T follicular helper cell (primary cell): ENCODE measurements at places on chromosomes 1 and 21.
A peak's percentile ranks its signal among the peaks of the same experiment; 100 is the strongest.

DNA sequence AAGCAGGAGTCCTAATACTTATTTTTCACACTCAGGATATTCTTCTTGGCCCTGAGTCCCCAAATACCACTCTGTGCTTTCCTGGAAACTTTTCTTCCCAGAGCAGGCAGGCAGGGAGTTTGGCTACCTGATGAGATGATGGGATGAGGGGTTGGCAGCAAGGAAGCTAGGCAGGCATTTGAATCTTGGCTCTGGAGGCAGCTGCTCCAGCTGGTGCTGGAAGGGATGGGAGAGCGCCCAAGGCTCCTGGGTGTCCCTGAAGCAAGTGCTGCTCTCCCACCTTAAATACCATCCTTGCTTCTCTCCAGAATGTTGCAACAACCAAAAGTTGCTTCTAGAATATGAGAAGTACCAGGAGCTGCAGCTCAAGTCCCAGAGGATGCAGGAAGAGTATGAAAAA lies 48.0 kb upstream of the TMEM125 start:
- DNase-seq = no peak

DNA sequence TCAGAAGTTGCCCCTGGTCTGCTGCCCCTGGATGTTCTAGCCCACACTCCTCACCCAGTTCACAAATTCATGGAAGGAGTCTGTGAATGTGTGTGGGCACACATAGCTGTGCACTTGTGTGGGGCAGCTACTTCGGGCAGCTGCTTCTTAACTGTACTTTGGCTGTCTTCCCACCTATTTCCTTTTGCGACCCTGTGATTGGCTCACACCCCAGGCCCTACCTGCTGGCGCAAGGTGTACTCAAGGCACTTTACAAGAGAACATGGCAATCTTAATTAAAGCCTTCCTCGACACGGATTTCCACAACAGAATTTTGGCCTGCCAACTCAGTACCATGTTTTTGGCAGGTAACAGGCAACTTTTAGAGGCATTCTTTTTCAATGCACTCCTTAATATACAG lies 86.5 kb upstream of the CTTNBP2NL start:
- DNase-seq = no peak

- DNase-seq = no peak
Observed at GRCh38 chr1:53459321-53460175, at the start of gene DMRTB1. DMRTB1 (plus strand) TSS chr1:53459399; CDS start chr1:53459454, 55 bp downstream.

- DNase-seq = no peak
Observed at GRCh38 chr1:43645461-43645860, 4.5 kb upstream of the KDM4A start.

DNA sequence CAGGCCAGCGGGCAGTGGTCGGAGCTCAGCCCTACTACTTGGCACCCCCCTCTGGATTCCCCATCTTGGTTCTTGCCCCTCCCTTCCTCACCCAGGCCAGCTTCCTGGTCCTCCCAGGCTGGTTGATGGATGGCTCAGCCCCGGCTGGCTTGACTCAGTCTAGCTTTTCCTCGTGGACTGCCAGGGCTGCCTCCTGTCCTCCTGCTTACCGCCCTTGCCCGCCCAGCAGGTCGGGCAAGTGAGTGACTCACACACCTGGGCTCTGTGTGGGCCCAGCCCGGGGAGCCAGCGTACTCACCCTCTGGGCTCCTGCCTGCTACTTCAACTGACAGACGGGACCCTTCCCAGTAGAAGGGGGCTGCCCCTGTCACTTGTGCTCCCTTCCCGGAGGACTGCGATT lies 19.5 kb upstream of the ARHGEF10L start:
- no peak for DNase-seq

DNA sequence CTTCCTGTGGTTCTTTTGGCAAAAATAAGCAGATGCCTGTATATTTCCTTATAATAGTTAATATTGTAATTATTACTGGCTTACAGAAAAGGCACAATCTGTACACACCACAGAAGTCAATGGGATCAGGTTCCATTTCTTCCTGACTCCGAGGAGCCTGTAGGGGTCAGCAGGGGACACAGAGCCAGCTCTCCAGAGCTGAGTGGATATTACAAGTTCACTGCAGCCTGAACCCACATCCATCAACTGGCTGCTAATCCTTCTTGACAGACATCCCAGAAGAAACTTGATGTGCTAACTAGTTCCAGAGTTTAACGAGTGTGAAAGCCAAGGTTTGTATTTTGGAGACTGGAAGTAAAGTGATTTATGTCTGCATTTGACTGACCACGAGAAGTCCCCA lies 203.8 kb downstream of the LMX1A start:
- DNase-seq = no peak

- DNase-seq = no peak
Observed at GRCh38 chr1:83741770-83742169, 257.2 kb downstream of the TTLL7 start.

DNA sequence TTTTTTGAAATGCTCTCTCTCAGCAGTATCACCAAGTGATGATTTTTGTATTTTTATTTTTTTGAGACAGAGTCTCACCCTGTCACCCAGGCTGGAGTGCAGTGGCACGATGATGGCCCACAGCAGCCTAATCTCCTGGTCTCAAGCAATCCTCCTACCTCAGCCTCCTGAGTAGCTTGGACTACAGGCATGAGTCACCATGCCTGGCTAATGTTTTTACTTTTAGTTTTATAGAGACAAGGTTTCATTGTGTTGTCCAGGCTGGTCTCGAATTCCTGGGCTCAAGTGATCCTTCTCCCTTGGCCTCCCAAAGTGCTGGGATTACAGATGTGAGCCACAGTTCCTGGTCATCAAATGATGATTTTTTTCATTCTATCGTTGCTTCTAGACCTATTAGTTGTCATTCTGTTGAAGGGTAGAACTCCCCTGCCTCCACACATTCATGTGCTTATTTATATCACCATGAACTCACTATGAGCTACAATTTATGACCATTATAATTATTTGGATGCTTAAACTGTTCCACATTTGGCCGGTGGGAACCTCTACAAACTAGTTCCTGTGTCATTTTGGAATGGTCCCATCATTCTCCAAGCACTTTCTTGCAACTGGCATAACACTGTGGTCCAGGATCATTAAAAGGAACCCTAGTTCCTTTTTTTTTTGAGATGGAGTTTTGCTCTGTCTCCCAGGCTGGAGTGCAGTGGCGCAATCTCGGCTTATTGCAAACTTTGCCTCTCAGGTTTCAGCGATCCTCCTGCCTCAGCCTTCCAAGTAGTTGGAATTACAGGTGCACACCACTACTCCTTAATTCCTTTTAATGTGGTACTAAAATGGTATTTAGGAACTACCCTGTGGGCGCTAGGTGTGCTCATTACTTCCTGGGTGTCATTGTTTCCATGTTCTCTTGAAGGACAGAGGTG lies 20.2 kb upstream of the TOR3A start:
- no peak for DNase-seq

DNA sequence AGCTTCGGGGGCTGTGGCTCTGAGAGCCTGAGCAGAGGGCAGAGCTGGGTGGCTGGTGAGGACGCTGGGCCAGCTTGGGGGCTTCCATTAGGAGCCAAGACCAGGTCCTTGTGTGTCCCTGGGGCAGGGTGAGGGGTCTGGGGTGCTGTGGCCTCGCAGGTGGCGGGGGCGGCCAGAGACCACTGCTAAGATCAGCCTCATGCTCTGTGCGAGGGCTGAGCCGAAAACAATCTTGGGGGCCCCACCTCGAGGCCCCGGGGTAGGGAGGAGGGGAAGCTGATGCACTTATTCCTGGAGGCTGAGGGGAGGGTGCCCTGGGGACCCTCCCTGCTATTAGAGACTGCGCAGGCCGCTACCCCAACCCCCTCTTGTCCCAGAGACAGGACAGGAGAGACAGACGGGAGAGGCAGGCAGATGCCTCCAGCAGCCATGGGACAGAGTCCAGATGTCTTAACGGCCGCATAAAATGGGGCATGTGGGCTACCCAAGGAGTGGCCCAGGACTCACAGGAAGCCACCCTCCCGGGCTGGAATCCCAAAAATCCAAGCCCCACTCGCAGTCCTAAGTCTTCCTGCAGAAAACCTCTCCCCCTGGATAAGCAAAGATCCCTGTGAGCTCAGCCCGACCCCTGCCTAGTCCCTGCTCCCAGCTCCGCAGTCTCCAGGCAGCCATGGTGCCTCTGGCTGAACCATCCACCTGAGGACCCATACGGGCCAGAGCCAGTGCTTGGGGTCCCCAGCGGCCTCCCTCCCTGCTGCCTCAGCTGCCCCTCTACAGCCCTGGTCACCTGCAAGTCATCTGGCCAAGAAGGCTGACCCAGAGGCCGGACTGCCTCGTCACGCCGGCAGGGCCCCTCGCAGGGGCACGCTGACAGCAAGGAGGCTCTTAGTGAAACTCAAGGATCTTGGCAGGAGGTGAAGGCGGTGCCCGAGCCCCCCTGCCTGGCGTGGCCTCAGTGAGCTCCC lies 43.6 kb upstream of the COL18A1 start:
- DNase-seq = no peak

DNA sequence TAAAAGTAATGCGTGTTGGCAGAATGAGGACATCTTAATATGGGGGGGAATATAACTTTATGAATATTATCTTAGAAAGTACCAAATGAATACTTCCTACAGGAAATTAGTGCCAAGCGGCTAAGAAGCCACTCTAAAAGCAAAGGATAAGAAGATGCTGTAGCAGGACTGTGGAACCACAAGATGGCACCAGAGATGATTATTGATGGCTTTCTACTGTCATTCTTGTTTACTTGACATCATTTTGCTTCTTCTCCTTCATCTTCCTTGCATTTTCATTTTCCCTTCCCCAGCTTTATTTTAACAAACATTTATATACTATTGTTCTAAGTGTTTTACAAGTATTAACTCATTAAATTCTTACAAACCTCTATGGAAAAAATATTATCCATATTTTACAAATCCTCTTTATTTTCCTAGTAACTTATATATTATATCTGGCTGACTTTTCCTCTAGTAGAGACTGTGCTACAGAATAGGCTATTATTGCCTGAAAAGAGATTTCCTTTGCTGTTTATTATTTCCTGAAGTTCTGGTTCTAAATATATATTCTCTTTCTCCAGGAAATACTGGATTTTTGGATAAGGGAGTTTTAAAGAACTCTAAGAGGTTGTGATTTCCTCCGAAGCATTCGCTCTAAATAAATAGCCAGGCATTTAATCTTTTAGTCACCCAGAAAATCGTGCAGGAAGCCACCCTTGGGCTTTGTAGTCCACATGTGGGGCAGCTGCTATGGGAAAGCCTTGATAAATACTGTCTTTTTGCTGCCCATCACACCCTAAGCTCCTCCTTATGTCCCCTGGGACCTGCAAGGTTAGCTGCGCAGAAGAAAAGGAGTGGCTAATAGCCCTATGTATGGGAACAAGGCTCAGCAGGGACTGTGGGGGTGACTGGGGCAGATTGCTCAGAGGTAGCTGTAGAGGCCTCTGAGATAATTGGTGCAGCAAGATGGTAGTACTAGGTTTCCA lies 69.8 kb downstream of the TPR start:
- DNase-seq = no peak

DNA sequence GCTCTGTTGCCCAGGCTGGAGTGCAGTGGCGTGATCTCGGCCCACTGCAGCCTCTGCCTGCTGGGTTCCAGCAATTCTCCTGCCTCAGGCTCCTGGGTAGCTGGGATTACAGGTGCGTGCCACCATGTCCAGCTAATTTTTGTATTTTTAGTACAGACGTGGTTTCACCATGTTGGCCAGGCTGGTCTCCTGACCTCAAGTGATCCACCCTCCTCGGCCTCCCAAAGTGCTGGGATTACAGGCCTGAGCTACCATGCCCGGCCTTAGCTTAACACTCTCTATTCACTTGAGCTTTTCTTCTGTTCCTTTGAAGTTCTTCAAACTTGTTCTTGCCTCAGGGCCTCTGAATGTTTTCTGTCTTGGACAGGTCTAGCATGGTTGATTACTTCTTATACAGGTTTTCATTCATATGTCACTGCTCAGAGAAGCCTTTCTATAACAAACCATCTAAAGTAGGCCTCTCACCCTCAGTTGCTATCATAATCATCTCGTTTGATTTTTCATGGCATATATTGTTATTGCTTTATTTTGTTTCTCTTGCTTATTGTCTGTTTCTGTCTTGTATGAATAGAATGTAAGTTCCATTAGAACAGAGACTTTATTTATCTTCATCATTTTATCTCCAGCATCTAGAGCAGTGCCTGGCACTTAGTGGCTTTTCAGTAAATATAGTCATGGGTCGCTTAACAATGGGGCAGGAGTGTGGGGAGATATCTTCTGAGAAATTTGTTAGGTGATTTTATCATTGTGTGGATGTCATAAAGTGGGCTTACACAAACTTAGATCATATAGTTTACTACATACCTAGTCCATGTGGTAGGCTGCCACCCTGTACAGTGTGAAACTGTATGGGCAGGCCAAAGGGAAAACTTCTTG lies 12.1 kb downstream of the OSBPL9 start:
- no peak for DNase-seq

DNA sequence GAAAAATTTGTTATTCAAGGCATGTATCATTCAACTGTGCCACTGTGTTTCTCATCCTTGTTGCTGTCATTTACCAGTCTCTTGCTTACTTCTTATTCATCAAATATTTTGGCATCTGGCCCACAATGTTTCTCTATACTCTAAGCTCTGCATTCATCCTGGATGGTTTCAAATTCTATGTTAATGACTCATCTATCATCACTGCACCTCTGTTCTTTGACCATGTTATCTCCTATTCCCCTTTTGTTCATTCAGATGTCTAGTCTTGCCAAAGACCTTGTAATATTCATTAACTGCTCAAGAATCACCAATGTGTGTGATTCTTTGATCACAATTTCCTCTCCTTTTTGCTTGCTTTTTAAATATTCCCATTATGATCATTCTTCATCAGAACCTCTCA lies 54.6 kb upstream of the PRKACB start:
- no peak for DNase-seq

DNA sequence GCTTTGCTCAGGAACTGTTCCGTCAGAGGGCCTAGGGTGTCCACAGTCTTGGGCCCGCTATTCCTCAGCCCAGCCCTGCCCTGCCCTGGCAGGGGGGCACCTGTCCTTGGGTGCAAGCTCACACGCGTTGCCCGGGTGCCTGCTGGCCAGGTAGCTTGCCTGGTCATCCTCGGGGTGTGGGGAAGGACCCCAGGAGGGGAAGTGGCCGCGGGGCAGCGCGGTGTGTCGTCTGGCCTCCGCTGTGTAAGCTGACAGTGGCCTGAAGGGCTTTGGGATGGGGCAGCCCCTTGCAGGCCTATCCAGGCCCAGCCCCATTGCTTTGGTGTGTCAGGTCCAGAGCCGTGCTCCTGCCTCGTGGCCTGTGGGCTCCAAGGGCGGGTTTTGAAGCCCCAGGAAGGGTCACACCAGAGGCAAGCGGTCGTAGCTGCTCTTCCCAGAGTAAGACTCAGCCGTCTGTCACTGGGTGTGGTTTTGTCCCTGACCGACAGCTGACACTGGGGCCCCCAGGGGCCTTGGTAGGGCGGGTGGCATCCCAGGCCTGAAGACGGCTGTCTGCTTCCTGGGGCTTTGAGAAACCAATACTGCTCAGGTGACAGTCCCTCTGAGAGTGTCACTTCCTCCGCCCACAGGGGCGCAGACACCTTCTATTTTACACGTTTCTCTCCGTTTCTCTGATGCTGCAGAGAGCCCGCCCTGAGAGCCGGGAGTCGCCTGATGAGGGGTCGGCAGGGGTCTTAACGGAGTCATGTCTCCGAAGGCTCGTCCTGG lies 72.1 kb downstream of the SKI start:
- peak; percentile 68 for DNase-seq

GRCh38 chr21:33021150-33021549 lies 4.6 kb upstream of the OLIG2 start:
- DNase-seq = no peak
